Smooth muscle cell of the brain vasculature (primary cell): ENCODE measurements at places on chromosomes 1 and 21.

GRCh38 chr1:84037758-84038611, 39.1 kb upstream of the TTLL7 start:
- no peak for DNase-seq

DNA sequence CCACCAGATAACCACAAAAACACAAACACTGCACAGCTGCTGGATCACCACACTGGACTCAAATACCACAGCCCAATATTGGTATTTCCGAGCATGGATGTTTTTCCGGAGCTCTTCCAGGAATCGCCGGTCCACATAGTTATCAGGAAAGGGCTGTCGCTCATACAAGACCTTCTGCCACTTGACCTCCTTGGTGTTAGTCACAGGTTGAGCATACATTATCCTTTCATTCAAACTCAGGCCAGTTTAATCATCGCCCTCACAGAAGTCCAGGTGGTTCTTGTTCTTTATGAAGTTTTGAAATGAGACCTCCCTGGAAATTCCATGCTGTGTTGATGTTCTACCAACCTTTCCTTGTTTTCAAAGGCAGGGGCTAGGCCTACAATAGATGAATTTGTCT, 1.5 kb downstream of the PIGC start:
- DNase-seq = no peak

DNA sequence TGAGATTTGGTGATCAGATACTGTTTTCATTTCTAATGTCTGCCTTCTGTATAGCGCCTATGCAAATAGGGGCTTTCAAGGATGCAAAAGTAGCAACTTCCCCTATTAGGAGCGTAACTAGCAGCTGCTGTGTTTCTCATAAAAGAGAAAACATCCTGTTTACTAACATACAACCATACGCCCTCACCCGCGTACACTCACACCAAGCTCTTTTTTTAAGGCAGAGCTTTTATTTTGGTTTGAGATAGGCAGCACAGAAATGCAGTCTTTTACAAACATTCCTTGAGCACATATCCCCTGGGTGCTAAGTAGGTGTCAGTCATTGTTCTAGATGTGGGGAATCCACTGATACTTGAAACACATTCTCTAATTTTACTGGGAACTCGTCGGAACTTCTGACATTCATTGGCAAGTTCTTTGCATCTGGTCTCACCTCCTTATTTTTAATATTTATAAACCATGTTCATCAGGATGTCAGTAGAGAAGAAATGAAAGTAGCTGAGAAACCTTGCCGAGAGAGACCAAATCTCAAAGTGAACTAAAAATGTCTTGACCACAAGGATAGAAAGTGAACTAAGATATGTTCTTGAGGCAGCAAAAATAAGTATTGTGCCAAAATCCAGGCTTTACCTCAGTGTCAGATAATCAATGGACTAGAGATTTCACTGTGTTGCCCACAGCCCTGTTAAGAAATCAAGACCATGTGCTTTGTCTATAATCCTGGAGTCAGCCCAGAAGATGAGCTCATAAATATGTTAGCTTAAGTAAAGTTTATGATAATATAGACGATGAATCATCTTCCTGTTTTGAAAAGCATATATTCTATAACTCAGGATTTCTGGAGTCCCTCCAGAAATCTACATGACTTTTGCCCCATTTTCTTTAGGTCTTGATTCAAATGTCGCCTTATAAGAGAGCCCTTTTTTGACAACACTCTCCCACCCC, 350.9 kb downstream of the ST6GALNAC3 start:
- DNase-seq = peak; percentile 24

GRCh38 chr1:117695796-117696490, 90.1 kb downstream of the TENT5C start:
- DNase-seq = no peak

- DNase-seq = no peak
Observed at GRCh38 chr1:2303781-2304180, 75.7 kb downstream of the SKI start.

DNA sequence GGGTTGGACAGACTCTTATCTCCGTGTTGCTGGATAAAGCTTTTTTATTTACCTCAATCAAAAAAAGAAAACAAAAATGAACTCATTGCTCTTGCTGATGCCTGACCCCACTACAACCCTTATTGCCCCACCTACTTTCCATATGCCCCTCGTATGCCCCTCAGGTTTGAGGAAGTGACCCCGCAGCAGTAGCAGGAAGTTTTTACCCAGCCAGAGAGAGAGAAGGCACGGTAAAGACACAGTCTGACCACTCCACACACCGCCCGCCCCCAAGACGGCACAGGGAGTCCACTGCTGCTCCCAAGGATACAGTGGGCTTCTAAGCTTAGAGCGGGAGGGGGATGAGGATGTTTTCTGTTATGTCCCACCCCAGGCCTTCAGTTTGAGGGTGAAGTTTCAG, 9.8 kb downstream of the PLEKHO1 start:
- no peak for DNase-seq

- no peak for DNase-seq
Observed at GRCh38 chr1:106676021-106676420, 380.5 kb upstream of the PRMT6 start.

GRCh38 chr1:212452323-212453155, 19.8 kb downstream of the NENF start:
- no peak for DNase-seq

GRCh38 chr1:15959827-15960446, 16.0 kb downstream of the ZBTB17 start:
- no peak for DNase-seq

DNA sequence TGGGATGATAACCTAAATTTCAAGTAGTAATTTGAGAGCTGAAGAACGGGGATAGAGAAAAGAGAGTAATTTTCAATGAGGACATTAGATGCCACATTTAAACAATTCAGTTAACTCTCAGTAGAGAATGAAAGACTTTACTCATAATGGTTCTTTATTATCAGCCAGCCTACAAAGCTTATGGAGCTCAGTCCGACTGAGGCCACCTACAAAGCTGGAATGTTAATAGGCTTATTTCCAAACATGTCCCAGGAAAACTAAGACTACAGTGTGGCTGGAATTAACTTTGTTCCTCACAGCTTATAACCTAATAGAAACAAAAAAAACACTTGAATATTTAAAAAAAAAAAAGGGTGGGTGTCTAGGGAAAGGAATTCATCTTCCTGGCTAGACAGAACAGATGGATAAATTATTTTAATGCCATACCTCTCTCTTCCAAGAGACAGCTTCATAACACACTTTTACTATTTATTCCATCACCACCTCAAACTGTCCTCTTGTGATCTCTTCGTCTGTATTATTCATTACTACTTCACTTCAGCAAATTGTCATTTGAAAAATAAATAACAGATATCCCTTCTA, 9.8 kb downstream of the SLC19A2 start:
- no peak for DNase-seq

- no peak for DNase-seq
Observed at GRCh38 chr1:160776178-160776577, 19.8 kb upstream of the LY9 start.

- no peak for DNase-seq
Observed at GRCh38 chr1:92030656-92031107, 897 bp downstream of the EPHX4 start.

GRCh38 chr1:206039046-206039973, 13.7 kb upstream of the RHEX start:
- no peak for DNase-seq

GRCh38 chr1:87028576-87028975, 114.1 kb downstream of the HS2ST1 start:
- DNase-seq = no peak

GRCh38 chr1:20956272-20956671, 169.2 kb upstream of the HP1BP3 start:
- no peak for DNase-seq

- DNase-seq = no peak
Observed at GRCh38 chr1:118481126-118481525, 296.1 kb upstream of the SPAG17 start.

- no peak for DNase-seq
Observed at GRCh38 chr1:164664127-164664526, 105.1 kb downstream of the PBX1 start.

DNA sequence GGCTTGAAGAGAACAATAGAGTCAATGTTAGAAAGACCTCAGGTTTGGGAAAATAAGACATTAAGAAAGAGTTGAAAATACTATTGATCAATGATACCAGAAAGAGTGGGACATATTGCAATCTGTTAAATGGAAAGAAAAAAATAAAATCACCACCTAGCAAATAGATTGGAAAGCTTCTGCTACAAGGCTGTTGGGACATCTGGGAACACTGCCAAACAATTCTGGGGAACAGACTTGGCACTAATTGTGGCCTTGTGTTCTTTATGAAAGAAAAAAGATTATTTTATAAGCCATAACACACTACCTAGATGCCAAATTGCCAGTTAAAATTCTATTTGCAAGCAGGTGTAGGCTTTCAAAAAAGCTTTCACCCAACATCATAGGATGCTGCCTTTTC, 137.8 kb downstream of the TSEN15 start:
- DNase-seq = no peak

DNA sequence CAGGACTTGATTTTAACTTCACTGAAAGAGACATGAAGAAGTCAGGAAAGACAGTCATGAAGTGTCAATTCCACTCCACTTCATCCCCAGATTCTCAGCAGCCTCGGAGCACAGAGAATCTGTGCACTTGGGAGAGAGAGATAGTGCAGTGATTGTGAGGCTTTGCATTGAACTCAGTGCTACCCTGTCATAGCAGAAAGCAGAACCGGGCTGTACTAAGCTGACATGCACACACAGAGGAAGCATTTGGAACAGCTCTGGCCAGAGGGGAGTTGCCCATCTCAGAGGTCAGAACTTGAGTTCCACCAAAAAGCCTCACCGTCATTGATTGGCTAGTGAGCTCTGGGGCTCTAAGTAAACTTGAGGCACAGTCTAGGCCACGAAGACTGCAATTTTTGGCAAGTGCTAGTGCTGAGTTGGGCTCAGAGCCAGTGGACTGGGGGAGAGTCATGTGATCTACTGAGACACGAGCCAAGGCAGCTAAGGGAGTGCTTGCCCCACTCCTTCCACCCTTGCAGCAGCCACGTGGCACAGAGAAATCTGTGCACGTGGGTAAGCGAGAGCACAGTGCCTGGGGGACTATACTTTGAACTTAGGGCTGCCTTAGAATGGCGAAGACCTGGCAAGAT, 810.2 kb upstream of the ADAMTS5 start:
- no peak for DNase-seq

DNA sequence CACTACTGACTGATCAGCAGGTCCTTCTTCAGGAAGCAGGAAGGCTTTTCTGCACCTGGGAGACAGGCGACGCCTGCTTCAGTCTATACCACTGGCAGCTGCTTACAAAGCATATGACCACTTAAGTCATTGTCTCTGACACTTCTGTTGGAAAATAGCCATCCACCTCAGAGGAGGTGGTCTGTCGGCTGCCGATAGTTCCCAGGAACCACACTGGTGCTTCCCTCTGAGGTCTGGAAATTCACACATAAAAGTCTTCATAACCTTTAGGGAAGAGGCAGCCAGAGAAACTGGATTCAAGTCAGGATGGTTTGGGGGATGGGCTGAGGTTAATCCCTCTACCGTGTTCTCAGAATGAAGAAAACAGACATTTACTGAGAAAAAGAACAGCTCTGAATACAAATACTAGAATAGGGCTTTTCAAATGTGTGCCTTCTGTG, 15.6 kb upstream of the SRP9 start:
- DNase-seq = no peak
